GM19239 (cell line): ENCODE measurements at places on chromosomes 5 and 9.

DNA sequence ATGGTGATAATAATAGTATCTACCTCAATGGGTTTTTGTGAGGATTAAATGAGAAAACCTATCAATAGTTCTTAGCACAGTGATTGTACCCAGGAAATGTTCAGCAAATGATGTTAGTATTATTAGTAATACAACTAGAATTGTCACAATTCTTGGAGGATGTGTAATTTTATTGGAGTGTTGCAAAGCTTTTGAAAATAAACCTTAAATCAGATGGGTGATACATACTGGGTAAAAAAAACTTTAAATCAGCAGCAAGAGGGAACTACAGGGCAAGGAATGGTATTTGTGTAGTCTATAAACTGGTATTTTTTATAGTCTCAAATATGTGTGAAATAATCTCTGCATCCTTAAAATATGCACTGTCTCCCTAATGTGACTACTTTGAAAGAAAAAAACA, 371.6 kb downstream of the PIK3R1 start:
- DNase-seq = no peak

- DNase-seq = no peak
Observed at GRCh38 chr5:31194892-31195555, 1.5 kb downstream of the CDH6 start.

GRCh38 chr5:62574599-62574998, 4.0 kb upstream of the LRRC70 start:
- DNase-seq = no peak

DNA sequence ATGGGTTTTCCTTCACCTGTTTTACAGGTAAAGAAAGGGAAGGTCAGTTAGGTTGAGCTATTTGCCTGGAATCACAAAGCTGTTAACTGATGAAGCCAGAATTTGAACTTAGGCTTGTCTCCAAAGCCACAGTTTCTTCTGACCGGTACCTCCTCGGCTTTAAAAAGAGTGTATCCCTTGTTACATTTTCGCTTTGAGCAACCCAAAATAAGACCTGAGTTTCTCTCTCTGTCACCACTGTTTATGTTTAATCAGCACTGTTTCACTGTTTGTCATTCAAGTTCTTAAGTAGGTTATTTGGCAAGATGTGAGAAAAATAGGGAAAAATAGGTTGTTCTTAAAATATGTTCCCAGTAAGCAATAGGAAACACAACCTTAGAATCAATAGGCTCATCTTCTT, 84.6 kb downstream of the VCAN start:
- no peak for DNase-seq

- DNase-seq = no peak
Observed at GRCh38 chr9:89442981-89443814, 54.7 kb downstream of the SEMA4D start.

- DNase-seq = no peak
Observed at GRCh38 chr5:118257066-118257465, 731.3 kb downstream of the DTWD2 start.

DNA sequence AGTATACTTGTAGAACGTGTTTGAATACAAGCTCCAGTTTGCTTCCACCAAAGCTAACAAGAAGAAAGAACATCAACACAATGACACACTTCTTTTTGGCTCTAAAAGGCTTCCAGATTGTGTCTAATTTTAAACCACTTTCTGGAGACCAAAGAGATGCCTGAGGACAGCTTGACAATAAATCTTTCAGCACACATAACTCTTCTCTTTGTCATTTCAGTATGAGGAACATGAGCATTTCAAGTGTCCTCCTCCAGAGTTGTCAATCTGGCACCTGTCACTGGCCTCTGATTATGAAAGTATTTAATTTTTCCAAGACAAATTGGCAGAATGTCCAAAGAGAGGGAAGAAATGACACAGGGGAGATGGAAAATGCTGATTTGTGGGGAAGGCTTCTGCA, 79.0 kb upstream of the TLR4 start:
- DNase-seq = no peak

GRCh38 chr9:131739959-131740648, at the start of gene RAPGEF1:
Gene RAPGEF1, minus strand, starts transcription at chr9:131740076. Its CDS starts 246 bp downstream, at chr9:131739830.
- DNase-seq = peak; percentile 90

DNA sequence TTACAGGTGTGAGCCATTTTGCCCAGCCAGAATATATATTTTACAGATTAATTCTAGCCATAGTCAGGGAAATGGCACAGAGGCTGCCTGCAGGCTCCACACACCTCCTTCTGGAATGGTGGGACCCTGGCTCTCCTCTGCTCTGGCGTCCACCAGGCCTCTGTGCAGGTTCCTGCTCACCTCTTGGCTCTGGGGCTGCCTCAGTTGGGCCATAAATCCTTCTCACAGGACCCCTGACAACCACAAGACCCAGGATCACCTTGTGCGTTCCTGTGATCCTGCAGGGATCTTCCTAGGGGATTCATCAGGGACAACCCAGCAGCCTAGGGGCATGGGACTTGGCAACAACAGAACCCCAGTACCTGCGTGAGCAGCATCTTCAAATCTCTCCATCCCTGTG, 93.0 kb upstream of the FSTL4 start:
- no peak for DNase-seq

DNA sequence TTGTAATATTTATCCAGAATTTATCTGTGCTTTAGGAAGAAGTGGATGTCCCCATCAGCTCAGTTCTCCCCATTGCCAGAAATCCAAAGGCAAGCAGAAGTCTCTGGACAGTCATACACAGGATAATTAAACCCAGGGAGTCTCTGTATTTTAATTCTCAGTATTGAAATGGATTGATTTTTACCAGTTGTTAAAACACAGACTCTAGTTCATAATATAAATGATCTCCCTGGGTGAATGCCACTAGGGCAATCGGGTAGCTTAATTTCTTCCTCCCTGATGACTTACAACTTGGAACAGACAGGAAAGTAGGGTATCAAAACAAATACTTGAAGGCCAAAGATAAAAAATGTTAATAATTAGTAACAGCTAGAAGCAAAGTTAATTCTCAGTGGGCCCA, 66.5 kb upstream of the DAP start:
- no peak for DNase-seq

GRCh38 chr5:73985145-73985544, 359.1 kb downstream of the ARHGEF28 start:
- DNase-seq = no peak

DNA sequence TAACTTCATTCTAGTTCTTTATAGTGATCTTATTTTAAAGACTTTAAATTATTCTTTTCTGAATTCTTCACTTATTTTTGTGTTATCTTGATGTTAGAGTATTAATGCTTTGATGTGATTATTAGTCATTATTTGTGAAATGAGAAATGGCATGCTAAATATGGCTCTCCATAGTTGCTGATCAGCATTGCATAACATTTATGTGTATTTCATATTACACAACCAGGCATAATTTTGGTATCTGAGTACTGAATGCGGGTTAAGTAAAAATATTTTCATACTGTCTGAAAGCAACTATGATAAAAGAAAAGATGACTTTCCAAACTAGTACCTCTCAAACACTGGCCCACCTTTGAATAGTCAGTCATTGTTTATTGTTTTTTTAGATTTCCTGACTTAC, 41.1 kb upstream of the CCNH start:
- no peak for DNase-seq

- no peak for DNase-seq
Observed at GRCh38 chr9:76784881-76785280, 20.6 kb downstream of the PCA3 start.

DNA sequence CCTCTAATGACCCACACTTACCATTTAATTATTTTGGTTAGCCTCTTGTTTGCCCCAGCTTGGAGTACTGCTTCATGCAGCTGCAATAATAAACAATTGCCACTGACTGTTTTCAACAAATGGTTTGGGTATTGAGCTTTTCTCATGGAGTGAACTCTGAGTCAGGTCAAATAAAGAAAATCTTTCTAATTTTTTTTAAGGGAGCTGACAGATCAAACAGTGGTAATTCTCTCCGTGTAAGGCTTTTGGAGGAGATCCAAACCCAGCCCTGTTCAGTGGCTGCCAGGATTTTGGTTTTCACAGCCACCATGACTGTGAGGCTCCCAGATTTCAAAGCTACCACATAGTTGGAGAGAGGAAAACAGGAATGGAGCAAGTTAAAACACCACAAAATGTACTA, 110.7 kb upstream of the EFNA5 start:
- DNase-seq = no peak

DNA sequence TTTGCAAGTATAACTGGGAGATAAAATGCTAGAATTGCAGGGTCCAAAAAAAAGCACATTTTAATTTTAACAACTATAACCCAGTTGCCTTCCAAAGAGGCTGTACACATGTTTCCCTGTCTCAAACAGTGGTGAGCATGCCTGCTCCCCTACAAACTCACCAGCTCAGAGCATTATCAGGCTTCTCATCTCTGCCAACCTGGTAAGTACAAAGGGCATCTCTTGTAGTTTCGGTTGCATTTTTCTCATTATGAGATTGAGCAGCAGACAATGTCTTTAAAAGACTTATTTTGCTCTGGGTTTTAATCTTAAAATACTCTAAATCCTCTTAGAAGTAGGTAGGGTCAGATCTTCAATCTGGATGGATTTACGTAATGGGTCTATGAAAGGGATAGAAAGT, 107.1 kb upstream of the MSX2 start:
- no peak for DNase-seq

- no peak for DNase-seq
Observed at GRCh38 chr5:763998-764781, 20.3 kb downstream of the ZDHHC11B start.

DNA sequence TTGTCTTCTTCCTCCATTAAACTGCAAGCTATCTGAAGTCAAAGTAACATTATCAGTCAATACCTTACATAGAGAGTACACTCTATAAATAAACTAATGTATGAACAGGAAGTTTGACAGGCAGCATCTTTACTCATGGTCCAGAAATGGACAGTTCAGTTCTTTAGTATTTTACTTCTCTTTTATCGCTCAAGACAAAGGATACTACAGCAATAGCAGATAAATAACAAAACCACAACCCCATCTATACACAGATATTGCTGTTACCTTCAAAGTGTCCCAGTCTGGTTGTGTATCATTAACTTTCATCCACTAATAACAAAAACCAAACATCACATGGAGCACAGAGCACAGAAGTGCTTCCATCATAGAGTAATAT, 46.4 kb downstream of the SEMA5A start:
- no peak for DNase-seq

DNA sequence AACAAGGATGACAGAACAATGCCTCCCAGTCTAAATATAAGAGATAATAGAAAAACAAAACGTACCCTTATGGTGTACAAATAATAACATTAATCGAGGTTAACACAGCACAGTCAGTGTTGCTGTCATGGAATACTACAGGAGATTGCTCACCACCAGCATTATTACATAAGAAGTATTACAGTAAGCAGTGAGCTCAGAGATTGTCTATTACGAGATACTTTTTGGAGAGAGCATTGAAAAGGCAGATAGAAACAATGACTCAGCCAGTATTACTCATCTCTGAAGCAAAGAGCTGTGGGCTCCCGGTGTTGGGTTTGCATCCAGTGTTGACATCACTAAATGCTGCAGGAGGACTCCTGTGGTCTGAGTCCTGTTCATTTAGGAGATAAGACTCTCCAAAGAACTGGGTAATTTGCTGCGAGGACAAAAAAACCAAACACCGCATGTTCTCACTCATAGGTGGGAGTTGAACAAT, 191.9 kb upstream of the SEMA6A start:
- DNase-seq = peak; percentile 23

- DNase-seq = no peak
Observed at GRCh38 chr5:169494941-169495548, 88.5 kb upstream of the SPDL1 start.

DNA sequence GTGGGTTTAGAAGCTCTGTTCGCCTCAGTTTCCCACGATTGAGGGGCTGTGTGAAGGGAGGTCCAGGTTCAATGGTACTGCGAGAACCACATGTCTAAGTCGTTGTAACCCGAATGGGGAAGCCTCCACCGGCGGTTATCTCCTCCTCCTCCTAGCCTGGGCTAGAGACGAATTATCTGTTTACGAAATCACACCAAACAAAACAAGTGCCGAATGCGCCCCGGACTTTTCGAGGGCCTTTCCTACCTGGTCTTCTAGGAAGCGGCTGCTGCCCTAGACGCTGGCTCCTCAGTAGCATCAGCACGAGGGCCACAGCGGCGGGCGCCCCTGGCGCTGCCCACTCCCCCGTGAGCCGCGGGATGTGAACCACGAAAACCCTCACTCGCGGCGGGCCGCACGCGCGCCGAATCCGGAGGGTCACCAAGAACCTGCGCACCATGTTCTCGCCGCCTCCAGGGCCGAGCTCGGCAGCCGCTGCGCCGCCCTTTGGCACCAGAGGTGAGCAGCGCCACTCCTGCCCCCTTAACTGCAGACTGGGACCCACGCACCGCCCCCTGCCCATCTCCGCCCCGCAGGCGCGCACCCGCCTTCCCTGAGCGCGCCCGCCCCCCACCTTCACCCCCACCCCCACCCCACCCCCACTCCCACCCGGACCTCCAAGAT, at the start of gene CDKN2A:
Gene CDKN2A, minus strand, starts transcription at position 500 of the 663 bp plus-strand sequence.
- DNase-seq = no peak

GRCh38 chr5:112586596-112587062, 151.1 kb upstream of the APC start:
- no peak for DNase-seq

- no peak for DNase-seq
Observed at GRCh38 chr5:172862165-172862801, 28.2 kb downstream of the ERGIC1 start.

DNA sequence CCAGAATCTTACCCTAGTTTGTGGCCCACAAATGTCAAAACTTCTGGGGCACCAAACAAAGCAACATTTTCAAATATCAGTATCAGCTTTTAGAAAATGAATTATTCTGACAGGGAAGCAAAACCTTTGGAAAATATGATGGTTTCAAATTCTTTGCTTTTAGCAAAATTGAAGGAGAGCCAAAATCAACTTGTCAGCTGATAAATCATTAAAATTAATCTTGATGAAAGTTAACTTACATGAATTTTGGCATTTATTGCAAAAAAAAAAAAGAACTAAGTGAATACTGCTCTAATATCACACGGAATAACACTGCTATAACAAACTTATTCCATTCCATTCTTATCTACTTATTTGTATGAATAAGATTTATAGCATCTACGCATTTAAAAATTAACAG, 158.1 kb upstream of the TARS1 start:
- DNase-seq = no peak

GRCh38 chr5:1086137-1086536, 25.7 kb downstream of the SLC12A7 start:
- DNase-seq = no peak
